ENCODE measurements at places on chromosomes 12 and 14.

GRCh38 chr12:109173443-109174240, 57.3 kb downstream of the ACACB start:
- no peak for DNase-seq

DNA sequence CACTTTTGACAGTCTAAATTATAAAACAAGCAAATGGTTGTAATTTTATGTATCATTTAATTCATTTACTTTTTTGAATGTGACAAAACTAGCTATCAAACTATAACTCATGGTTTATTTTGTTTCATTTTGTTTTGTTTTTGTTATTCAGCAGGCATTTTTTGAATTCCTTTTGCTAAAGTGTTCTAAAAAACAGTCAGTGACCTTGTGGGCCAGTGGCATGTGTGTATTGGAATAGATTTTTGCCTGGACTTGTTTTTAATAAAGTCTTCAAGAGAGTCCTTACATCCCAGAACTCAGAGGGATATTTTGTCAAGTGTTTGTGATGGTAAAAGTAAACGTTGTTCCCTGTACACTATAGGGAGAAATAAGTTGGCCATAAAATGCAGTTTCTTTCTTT, 369.7 kb upstream of the SYT1 start:
- DNase-seq, result no peak

DNA sequence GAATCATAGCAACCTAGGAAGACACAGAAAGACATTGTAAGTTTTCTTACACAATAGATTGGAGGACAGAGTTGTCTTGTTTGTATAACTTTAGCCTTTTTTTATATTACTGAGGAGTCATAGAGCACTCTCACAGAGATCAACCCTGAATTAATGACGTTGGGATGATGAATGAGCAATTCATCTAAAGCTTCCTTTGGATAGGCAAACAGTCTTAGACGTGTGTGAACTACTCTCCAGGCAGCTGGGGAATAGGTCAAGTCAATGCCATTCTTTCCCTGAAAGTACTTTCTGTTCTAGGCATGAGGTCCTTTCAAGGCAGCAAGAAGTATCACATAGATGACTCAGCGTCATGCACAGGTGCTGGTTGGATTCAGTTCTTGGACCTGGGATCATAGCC, 369.1 kb upstream of the NOVA1 start:
- no peak for DNase-seq

DNA sequence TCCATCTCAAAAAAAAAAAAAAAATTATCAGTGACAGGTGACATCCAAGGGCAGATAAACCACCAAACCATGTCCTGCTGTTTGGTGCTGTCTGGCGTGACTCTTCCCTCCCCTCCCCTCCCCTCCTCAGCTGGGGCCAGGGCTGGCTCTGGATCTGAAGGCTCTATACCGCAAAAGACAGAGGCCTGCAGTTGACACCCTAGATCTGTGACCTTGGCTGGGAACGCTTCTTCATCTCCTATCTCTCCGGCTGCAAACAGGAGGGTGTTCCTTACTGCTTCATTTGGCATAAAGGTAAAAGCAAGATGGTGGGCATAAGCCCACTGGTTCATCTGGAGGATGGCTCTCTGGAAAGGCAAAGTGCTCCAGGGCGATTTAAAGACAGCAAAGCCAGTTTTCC, 126.8 kb upstream of the PRMT8 start:
- DNase-seq, result no peak

- DNase-seq, result no peak
Measured at GRCh38 chr14:104132981-104133380, 5.4 kb upstream of the KIF26A start.

- no peak for DNase-seq
Measured at GRCh38 chr12:12019881-12020280, 50.9 kb upstream of the BCL2L14 start.

DNA sequence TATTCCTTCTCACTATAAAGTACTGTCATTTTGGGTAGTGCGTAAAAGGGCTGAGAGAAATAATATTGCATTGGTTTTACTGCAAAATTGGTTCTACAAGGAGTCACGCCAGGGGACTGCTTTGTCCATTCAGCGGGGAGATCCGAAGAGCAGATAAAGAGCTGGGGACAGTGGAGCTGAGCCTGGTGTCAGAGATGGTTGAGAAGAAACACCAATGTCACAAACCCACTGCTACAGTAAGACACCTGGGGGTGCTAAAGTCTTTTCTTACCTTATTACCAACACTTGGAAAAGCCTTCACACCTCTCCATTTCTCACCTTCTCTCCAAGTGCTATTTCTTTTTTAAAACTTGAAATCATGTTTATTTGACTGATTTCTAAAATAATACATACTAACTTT, 14.1 kb downstream of the IL31 start:
- DNase-seq, result no peak

- DNase-seq, result no peak
Measured at GRCh38 chr12:52951640-52952039, 2.7 kb downstream of the KRT18 start.

Data from stimulated activated CD8-positive, alpha-beta memory T cell treated with anti-CD3 and anti-CD28 coated beads, Interleukin-12 subunit alpha, Interleukin-12 subunit beta, amount 100 ng/mL, for 1 hour (primary cell).